ENCODE measurements at places on chromosomes 1 and 21. TPM values are rescaled to one million over a fixed set of nuclear protein-coding genes. Genes with fewer than 3 reads are reported as not detected.

TCHHL1 gene
- total RNA-seq = not detected

DNA sequence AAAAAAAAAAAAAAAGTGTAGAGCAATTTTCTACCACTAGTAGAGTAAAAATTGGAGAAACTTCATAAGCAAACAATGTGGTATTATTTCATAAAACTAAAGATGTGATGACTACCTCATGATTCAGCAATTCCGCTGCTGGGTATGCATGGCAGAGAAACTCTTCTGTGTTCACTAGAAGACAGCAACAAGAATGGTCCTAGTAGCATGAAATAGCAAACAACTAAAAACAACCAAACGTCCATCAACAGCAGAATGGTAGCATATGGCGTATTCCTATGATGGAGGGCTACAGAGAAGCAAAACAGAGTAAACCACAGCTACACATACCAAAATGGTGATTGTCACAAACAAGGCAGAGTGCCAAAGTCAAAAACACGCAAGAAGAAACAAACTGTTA is 18.9 kb downstream of the HTR1D start:
- DNase-seq = peak; percentile 89

B3GALT5 gene
- total RNA-seq = not detected

GRCh38 chr1:167617153-167618147 is 12.6 kb upstream of the RCSD1 start:
- peak; percentile 68 for DNase-seq

- DNase-seq = peak; percentile 95
Measured at GRCh38 chr21:44880405-44881197, 7.1 kb upstream of the PTTG1IP start.

- peak; percentile 27 for DNase-seq
Measured at GRCh38 chr1:154206196-154206595, at the start of gene CFAP141. TSS of gene CFAP141 (minus strand) at chr1:154206333. CDS start at chr1:154206307, 26 bp downstream.

DNA sequence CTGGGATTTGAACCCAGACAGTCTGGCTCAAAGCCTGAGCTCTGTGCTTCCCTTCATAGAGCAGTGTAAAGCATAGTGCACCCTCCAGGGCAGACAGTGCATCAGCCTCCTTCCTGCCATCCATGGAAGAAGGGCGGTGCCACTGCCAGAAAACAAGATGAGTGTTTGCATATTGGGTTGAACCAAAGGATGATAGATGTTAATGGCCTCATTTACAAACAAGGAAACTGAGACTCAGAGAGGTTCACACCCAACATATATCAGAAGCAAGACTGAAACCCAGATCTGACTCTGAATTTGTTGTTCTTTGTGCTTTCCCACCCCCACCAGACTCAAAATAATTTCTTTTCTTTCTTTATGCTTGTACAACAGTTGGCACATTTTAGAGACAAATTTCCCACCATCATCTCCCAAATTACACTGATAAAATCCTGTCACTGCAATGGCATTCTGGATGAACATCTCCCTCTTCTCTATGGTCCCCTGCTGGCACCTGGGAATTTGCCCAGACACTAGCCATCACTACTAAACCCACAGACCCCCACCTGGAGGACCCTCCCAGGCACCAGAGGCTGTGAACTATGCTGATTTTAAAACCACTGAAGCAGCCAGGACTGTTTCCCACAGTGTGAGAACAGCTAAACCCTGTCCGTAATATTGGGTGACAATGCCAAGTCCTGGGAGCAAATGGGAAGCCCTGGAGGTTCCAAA is 45.4 kb upstream of the MPZL1 start:
- no peak for DNase-seq

SLC50A1 gene
- 36.9 TPM for total RNA-seq

DNA sequence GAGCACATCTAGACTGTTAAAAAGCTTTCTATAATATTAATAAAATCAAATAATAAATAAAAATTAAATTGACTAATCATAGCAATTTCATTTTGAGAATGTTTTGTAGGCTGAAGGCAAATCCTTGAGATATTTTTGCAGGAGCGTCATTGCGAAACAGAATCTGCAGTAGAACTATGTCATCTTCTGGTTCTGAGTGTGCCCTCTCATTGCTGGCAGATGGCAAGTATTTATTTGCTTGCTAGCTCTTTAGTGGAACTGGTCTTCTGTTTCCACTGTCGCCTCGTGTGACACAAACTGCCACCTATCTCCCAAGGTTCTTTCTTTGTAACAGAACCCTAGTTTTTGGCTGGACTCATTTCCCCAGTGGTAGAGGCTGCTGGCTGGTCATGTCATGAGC is 19.0 kb upstream of the IRF2BP2 start:
- no peak for DNase-seq

DNA sequence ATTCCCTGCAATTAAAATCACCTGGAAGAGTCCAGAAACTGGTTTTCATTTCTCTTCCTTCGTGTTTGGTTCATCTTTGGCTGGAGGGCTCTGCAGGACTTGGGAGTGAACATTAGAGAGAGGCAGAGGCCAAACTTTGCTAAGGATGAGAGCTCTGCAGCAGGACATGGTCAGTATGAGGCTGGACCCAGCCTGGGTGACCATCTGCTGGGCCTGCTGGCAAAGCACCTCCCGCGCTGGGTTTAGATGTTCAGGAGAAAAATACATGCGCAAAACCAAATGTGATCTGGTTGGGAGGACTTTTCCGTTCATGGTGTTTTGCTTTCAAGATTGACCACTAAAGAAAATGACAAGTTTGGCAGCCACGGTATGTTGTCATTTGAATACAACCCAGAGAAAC is 15.9 kb downstream of the KAZN start:
- no peak for DNase-seq
